ENCODE measurements at places on chromosomes 12 and 14.

DNA sequence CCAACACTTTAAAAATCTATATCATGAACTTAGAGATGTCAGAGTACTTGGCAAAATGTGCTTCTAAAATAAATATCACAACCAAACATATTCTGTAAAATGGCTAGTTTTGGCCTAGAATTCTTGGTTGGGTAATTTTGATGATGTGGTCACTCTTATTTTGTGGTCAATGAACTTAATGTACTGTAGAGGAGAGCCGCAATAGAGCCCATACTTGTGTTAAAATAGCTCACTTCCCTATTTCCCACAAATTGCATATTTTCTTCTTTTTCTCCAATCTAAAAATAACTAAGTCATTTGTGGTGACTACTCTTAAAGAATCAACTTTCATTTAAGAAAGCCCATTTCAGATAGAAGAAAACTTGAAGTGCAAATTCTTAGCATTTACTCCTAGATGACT is 619.4 kb downstream of the CCER1 start:
- no peak for DNase-seq

- DNase-seq = no peak
Measured at GRCh38 chr14:94979891-94980290, 177.4 kb downstream of the DICER1 start.

GRCh38 chr12:58557661-58558060 is 362.6 kb downstream of the LRIG3 start:
- DNase-seq = no peak

DNA sequence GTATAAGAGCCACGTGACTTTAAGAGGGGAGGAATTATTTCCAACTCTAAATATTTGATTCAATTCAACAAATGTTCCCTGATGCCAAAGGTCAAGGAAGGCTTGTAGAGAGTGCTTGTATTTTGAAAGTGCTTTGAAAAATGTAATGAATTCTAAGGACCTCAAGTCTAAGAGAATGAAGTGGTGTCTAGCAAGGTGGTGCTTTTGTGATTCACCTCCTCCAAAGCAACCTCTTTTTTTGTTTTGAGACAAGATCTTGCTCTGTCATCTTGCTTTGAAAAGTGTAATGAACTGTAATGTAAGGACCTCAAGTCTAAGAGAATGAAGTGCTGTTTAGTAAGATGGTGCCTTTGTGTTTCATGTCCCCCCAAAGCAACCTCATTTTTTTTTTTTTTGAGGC is 13.7 kb downstream of the AK7 start:
- no peak for DNase-seq

- no peak for DNase-seq
Measured at GRCh38 chr12:52415870-52416750, 10.0 kb upstream of the KRT82 start.

- no peak for DNase-seq
Measured at GRCh38 chr12:67982164-67982563, 7.1 kb upstream of the IFNG-AS1 start.

- no peak for DNase-seq
Measured at GRCh38 chr14:40697231-40697630, 909.4 kb upstream of the LRFN5 start.

DNA sequence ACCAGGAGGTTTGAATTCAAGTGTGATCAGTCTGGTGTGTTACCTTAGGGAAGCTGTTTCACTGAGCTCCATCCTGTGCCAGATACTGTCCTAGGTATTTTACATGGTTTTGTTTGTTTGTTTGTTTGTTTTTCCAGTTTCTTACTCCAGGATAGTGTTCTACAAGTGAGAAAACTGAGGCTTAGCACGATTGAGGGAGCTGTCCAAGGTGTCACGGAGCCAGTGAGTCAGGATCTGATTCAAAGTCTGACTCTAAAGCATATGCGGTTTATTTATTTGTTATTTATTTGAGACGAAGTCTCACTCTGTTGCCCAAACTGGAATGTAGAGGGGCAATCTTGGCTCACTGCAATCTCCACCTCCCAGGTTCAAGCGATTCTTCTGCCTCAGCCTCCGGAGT is 79.7 kb upstream of the GNG2 start:
- no peak for DNase-seq

DNA sequence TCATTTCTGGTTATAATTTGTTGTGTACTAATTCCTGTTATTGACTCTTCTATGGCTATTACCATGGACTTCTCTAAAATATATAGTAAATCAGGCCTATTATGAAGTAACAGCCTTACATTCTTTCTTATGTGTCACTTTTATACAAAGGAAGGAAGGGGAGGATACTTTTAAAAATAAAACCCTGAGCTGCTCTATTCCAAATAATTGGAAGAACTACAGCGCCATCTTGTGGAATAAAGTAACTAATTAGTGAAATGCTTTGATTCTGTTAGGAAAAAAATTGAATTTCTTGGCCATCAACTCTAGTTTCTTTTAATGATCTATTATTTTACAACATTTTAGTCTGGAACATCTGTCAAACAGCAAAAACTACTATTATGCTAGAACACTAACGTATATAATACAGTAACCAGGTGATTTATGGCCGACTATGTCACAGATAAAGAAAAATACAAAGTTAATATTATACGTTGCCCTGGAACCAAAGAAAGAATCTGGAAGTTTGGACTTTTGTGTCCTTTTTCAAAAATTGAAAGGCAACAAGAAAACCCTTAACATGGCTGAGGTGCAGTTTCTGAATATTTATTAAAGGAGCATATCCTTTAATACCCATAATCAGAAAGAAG is 55.0 kb upstream of the NELL2 start:
- DNase-seq = no peak

GRCh38 chr12:112419297-112420133 is 768 bp downstream of the PTPN11 start:
- peak; percentile 13 for DNase-seq

- DNase-seq = no peak
Measured at GRCh38 chr14:94509356-94509755, at the start of gene SERPINA12. SERPINA12 (minus strand) TSS chr14:94509469; CDS start chr14:94498397, 11,072 bp downstream.

DNA sequence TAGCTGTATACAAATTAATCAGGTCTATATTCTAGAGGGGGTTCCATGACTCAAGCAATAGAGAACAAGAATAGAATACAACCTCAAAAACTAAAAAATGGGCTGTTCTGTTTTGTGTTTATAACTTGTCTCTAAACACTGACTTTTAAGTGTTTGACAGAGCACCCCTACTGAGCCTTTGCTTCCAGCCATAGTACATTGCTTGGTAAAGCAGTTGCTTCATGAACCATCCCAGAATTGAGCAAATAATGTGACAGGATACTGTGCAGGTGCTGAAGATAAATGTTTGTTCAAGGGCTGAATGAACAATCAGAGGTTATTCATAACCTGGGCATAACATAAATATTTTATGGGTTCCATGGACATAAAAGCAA is 11.5 kb downstream of the SPTSSA start:
- no peak for DNase-seq

GRCh38 chr12:119375883-119376190 is 41.3 kb downstream of the CCDC60 start:
- DNase-seq = no peak

DNA sequence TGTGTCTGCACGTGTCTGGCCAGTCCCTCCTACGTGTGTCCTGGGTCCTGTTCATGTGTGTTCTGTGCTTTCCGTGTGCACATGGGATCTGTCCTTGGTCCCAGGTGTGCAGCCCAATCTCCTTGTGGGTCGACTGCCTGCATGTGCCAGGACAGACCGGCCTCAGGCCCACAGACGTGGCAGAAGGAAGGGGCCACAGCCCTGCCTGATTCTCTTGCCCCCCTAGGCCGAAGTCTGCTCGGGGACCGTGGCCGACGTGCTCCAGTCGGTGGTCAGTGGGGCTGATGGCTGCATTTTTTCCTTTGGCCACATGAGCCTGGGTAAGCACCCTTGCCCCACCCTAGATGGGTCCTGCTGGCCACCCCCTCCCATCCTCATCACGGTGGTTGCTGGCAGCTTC is 34.0 kb downstream of the KIF26A start:
- DNase-seq = no peak

GRCh38 chr12:117159674-117160073 is 30.6 kb downstream of the FBXO21 start:
- no peak for DNase-seq

GRCh38 chr12:67804168-67804567 is 155.6 kb downstream of the DYRK2 start:
- DNase-seq = peak; percentile 68

GRCh38 chr14:51726166-51726899 is 74.6 kb downstream of the FRMD6 start:
- DNase-seq = no peak

GRCh38 chr12:106332536-106332935 is 25.0 kb upstream of the POLR3B start:
- DNase-seq = no peak

- DNase-seq = no peak
Measured at GRCh38 chr14:99242238-99242637, 29.8 kb downstream of the BCL11B start.

DNA sequence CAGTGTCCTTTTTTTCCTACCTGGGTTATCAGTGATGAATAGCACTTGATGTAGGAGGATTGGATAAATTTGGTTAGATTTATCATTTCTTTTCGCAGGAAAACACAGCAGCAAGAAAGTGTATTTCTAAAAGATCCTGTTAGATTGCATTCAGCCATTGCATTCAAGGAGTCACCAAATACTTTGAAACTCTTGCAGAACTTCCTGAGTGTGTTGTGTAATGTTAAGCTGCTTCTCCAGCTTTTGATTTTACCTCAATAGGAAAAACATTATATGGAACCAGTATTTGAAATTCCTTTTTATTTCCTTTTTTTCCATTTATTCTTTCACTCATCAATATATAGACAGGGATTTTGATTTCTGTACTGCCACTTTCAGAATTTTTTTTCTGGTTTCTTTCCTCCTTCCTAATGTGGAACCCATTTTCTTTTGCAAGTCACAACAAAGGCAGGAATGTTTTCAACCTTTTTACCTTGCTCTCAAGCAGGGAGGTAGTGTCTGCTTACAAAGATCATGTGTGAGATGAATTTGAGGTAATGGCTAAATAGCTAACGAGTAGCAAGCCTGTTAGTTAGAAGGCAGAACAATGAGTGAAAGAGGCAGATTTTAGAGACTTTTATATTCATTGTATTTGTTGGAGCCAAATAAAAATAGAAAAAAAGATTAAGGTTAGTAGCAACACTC is 56.2 kb downstream of the PPHLN1 start:
- no peak for DNase-seq

- no peak for DNase-seq
Measured at GRCh38 chr14:30620178-30620577, 1.9 kb upstream of the SCFD1 start.

GRCh38 chr14:94375552-94376107 is 12.8 kb downstream of the SERPINA1 start:
- DNase-seq = no peak

GRCh38 chr12:113500782-113501311 is 29.2 kb upstream of the LHX5 start:
- DNase-seq = no peak

DNA sequence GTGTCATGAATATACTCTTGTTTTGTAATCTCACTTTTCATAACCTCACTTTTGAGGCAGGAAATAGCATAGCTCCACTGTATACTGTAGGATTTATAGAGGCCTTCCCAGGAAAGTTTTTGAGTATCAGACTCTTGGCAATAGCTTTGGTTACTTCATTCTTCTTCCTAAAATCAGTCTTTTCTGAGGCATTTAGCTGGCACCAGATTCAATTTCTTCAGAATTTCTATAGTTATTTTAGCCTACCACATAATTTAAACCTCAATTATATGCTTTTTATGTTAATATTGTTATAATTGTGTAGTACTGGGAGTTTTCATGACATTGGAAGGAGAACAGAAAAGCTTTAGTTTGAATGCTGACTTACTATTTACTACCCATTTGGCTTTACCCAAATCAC is 322.3 kb upstream of the FAR2 start:
- no peak for DNase-seq
